ENCODE measurements at places on chromosomes 5 and 9.

- DNase-seq, result no peak
These were observed 656.3 kb downstream of the PRELID2 start for GRCh38 chr5:145178641-145179523.

- DNase-seq, result no peak
These were observed 222.4 kb upstream of the PANK3 start for GRCh38 chr5:168801567-168801966.

DNA sequence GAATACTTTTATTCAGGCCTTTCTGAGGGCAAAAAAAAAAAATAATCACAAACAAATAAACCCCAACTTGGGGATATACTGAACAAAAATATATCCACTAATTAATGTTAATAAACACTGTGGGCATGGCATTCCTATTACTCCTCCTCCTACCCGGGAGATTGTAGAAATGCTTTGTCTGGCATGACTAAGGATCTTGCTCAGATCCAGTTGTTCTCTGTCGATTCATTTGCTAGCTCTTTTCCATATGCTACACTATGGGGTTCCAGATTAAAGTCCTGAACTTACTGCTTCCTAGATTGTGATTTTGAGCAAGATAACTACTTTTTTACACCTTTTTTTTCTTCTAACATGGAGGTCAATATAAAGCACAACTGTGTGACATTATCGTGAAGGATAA lies 102.2 kb upstream of the PRR16 start:
- DNase-seq, result no peak

DNA sequence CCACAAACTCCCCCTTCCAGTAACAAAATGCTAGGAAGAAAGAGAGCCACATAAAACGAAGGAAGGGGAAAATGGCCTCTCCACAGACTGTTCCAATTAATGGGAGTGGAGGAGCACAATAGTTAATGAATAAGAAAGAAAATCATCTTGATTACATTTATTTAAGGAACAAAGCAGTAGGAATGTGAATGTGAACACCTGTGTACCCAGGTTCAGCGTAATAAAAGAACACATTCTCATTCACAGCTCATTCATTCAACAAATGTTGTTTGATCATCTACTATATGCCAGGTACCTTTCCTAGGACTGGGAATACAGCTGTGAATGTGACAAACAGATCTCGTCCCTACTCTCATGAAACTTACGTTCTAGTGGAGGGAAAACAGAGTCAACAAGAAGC lies 35.7 kb downstream of the SIL1 start:
- DNase-seq, result no peak

DNA sequence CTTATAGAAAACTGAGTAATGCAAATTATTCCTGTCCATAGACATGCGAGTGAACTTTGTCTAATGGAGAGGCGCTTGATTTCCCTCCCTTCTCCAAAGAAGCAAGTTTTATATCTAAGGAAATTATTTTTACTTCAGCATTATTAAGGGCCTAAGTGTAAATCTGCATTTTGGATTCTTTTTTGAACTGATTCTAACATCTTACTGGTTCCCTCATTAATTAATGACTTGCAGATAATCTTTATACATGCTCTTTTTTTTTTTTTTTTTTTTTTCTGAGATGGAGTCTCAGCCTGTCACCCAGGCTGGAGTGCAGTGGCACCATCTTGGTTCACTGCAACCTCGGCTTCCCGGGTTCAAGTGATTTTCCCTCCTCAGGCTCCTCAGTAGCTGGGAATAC lies 209.5 kb downstream of the TLE4 start:
- no peak for DNase-seq

DNA sequence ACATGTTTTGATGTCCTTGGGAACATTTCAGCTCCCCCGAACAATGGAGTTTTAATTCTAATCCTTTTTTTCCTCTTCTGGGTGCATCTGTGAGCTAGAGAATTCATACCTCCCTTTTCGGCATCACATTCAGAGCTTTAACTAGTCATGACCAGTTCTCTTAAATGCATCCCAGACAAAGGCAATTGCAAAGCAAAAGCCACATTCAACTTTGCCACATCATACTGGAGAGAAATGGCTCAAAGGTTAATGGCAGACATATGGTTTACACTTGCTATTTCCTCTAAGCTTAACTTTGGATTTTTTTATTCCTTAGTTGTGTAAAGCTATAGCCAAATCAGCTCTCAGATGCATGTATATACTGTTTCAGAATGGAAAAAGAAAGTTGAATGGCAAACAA lies 153.3 kb downstream of the ESM1 start:
- peak; percentile 60 for DNase-seq

GRCh38 chr5:7857926-7858632 lies 7.1 kb upstream of the CFAP90 start:
- DNase-seq, result no peak

- peak; percentile 88 for DNase-seq
These were observed 214.2 kb downstream of the SPATA31D1 start for GRCh38 chr9:82202808-82203207.

GRCh38 chr9:92392690-92393089 lies 11.7 kb downstream of the OGN start:
- DNase-seq, result peak; percentile 26

DNA sequence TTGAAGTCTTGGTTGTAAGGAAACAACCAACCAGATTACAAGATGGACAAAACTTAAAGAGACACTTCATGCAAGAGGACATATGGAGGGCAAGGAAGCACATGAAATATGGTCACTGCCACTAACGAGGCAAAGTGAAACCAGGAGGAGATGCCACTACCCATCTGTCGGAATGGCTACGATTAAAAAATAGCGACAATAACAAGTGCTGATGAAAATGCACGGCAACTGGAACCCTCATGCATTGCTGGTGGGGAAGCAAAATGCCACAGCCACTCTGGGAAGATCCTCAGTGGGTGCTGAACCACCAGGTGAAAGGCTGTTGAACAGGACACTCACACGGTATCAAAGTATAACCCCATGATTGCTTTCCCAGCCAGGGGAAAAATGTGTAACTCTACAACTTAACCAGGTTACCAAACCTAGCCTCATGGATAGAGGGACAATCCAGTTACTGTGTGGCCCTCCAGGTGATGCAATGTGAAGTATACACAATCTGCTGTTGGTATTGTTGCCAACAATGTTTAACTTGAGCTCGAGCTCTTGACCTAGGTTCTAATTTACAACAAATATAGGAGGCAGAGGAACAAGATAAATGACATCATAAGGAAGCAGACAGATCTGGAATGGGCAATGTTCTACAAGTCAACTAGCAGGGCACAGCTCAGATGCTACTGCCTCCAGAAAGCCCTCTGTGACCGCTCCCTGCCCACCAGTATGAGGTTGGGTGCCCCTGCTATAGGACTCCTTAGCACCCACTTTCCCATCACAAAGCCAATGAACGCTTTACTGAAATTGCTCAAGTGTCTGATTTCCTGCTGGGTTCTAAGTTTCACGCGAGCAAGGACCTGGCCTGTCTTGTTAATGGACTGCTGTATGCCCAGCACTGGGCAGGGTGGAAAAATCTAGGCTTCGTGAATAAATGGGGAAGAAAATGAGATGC lies 25.8 kb downstream of the SH3PXD2B start:
- peak; percentile 35 for DNase-seq

DNA sequence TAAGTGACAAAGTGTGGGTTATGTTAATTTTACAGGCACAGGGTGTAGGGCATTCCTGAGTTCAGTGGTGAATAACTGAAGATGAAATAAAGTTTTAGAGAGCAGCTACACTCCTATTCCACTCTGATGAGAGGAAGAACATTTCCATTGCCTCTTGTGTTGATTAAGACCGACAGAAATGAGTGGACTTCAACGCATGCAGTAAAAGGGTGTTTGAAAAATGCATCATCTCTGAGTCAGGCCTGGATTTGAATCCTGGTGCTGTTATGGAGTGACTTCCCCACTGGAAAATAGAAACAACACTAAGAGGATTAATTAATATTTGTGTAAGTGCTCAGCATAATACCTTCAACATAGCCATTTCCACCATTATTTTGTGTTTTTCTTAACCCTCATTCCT lies 86.3 kb downstream of the PRR16 start:
- DNase-seq, result peak; percentile 65

- DNase-seq, result peak; percentile 25
These were observed 441.1 kb downstream of the EBF1 start for GRCh38 chr5:158658446-158659230.

DNA sequence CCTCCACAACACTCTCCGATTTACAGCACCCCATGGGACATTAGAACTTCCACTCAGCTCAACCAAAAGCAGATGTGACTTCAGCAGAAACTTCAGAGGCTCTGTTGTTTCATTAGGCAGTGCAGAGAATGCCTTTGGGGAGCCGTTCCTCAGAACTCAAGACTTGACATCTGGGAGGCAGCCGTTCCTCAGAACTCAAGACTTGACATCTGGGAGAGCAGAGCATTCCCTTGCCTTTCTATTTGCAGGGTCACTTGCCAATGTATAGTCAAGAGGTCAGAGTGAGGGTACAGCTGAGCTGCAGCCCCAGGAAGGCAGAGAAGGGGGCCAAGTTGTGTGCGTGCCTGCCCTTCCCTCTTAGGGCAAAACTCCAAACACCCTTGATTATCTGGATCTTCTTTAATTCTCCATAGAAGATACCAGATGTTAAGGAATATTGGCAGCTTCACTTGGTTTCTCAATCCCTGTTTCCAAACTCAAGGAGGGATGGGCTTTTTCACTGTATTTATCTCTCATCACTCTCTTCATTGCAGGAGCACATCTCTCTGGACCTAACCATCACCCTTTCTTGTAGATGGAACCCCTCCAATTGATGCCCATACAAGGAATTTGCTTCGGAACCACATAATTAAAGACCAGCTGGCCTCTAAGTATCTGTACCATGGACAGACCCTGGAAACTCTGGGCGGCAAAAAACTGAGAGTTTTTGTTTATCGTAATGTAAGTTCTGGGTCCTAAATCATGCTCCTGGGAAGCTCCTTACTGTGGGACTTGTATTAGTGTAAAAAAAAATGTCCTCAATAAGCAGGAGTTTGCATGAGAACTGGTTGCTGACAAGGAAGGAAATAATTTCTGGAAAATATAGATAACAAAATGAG lies 25.6 kb downstream of the TGFBI start:
- peak; percentile 34 for DNase-seq

- DNase-seq, result peak; percentile 78
These were observed 70.4 kb upstream of the PSD2 start for GRCh38 chr5:139725073-139725830.

DNA sequence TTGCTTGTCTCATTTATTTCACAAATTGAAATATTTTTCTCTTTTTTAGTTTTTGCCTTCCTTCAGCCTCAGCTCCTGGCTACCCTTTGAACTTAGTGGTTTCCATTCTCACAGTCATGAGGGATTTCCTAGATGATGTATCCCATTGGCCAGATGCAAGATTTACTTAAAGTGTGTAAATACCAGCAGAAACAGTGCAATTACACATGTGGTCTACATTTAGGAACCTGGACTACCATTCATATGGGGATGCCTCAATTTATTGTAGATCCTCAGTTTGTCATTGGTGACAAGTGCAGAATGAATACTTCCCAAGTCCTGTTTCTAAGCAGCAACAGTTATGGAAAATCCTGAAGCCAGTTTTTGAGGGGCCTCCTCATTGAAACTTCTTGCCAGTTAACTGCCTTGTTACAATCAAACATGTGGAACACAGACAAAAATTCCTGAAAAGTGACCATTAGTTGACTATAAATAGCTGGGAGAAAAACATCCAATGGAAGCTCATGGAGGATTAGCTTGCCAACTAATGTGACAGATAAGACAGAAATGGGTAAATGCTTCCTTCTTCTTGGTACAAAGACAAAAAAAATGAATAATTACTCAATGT lies 113.6 kb upstream of the FER start:
- no peak for DNase-seq

GRCh38 chr5:10467281-10468198 lies 25.9 kb downstream of the ROPN1L start:
- DNase-seq, result peak; percentile 86

GRCh38 chr9:25681266-25681665 lies 3.0 kb upstream of the TUSC1 start:
- DNase-seq, result peak; percentile 76
